ENCODE measurements at places on chromosomes 13 and 19. TPM values are rescaled to one million over a fixed set of nuclear protein-coding genes. Genes with fewer than 3 reads are reported as not detected.

The LMTK3 gene
- 3.3 TPM for total RNA-seq

The TSSK6 gene
- total RNA-seq = 2.7 TPM

The ZBTB7A gene
- 15.2 TPM for total RNA-seq

DNA sequence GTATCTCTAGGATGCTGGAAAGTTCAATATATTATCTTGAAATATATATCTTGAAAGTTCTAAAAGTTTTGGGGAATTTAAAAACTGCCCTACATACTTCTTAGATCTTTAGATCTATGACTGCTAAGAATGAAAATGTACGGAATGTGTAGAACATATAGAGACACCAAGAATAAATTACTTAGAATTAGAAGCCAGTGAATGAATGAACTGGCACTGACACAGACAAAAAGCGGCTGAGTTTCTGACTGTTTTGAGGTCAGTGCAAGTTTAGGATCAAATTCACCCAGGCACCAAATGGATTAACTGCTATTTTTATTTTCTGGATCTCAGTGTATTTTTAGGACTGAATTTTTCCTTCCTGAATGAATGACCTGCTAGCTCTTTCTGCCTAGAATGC lies 411.2 kb downstream of the KCTD12 start:
- no peak for DNase-seq

GRCh38 chr13:89401264-89401675 lies 1730.1 kb downstream of the SLITRK5 start:
- DNase-seq = no peak

- DNase-seq = no peak
Measured at GRCh38 chr13:34587576-34587975, 354.5 kb upstream of the NBEA start.

DNA sequence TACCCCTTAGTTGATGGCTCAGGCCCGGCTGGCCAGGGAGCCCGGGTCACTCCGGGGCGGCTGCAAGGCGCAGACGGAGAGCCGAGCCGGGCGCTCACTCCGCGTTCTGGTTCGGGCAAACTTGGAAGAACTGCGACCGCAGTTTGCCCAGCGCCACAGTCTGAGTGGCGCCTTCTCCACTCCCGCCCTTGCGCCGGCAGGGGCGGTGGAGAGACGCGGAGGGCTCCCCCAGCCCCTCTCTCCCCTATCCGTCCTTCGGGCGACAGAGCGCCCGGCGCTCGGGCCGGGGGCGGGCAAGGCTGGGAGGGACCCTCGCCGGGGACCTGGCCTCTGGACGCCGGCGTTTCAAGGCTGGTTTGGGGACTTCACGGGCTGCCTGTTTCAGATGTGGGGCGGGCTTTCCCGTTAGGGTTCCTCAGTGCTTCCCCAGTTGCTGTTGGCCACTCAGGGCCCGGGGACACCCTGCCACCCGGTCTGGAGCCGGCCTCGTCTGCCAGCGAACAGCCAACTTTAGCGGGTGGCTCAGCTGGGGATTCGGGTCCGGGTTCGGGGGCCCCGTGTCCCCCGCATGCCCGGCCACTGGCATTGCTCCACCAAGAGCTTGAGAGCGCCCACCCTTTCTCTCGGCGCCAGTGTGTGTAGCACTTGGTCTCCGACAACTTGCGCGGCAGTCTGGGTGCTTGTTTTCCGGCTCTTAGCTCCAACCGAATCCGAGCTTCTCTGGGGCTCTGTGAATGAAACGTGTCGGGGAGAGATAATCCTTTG lies 1.5 kb downstream of the GPC6 start:
- peak; percentile 67 for DNase-seq

DNA sequence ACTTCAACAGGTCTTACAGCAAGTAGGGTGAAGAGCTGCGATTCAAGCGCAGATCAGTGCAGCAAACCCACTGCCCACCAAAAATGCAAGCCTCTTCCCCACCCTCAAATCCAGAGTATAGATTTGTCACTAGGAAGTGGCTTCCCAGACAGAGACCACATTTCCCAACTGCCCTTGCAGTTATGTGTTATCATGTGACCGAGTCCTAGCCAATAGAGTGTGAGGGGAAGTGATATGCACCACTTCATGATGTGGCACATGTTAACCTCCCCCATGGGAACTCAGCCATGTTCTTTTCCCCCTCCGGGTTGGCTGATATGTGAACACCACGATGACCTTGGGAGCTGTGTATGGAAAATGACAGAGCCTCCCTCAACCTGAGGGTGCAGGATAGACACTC lies 50.8 kb downstream of the MBD3L2B start:
- DNase-seq = no peak
